ENCODE measurements at places on chromosomes 11 and 22.

GRCh38 chr11:64299847-64300648, at the start of gene CATSPERZ:
Gene CATSPERZ, plus strand, starts transcription at chr11:64300358. Its CDS starts 53 bp downstream, at chr11:64300411.
- DNase-seq: no peak

DNA sequence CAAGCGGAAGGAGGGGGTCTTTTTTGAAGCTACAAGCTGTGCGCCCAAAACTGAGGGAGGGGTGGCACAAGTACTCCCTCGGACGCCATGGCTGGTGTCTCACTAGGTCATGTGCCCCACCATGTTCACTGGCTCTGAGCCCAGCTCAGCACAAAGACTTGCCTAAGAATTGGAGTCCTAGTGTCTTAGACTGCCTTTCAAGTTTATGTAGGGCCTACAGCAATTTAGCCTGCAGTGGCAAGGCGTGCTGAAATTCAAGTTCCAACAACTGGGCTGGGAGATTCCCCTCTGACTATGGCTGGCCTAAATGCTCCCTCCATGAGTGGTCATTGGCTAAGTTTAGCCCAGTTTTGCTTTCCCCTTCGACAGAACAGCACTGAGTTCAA, 27.3 kb downstream of the FCHSD2 start:
- DNase-seq: no peak

- no peak for DNase-seq
Observed at GRCh38 chr11:78957476-78958245, 383.0 kb upstream of the NARS2 start.

- no peak for DNase-seq
Observed at GRCh38 chr11:92758241-92758780, 211.1 kb upstream of the MTNR1B start.
